ENCODE measurements at places on chromosomes 7 and 10.

DNA sequence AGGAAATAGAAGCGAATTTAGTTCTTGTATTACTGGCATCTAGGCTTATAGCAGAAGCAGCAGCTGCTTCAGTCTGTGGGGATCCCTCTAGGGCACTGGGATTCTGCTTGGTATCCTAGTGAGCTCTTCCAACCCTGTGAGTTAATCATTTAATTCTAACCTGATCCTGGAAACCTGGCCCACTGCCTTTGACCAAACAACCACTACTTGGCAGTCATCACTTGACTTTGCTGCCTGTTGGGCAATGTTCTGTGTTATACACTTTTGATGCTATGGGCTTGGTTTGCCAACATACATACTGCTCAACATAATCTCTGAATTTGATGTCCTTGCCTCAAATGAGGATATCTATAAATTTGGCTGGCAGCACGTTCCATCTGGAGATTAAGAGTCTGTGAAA lies 813.4 kb downstream of the ANKRD7 start:
- DNase-seq, result peak; percentile 98

- no peak for DNase-seq
Measured at GRCh38 chr7:93165447-93165846, 17.3 kb upstream of the SAMD9L start.

DNA sequence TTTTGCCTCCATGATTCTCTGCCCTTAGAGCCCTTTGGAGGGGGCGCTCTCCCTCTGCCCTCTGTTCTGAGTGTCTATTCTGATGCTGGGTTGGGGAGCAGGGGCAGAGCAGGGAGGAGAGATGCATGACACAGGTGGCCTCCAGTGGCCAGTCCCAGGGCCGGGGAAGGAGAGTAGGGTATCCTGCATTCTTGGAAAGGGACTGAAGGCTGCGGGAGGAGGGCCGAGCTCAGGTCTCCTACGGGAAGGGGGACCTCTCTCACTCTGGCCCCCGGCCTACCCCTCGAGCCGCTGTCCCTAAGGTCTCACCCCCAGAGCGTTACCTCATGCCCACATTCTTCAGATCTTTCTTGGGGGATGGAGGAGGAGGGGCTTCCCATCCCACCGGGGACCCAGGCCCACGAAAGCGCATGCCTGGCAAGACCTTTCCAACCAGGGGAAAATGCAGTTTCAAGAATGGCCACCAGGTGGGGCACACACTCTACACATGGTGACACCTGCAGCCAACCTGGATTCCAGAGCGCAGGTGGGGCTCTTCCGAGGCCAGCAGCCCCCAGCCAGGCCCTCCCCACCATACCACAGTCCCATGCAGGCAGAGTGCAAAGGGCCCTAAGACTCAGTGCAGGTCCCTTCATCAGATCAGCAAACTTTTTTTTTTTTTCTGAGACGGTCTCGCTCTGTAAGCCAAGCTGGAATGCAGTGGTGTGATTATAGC lies 86.4 kb downstream of the MYL10 start:
- DNase-seq, result peak; percentile 23

- no peak for DNase-seq
Measured at GRCh38 chr7:131370523-131370968, 42.9 kb downstream of the MKLN1 start.

GRCh38 chr10:32111585-32111984 lies 55.4 kb upstream of the KIF5B start:
- DNase-seq, result no peak

DNA sequence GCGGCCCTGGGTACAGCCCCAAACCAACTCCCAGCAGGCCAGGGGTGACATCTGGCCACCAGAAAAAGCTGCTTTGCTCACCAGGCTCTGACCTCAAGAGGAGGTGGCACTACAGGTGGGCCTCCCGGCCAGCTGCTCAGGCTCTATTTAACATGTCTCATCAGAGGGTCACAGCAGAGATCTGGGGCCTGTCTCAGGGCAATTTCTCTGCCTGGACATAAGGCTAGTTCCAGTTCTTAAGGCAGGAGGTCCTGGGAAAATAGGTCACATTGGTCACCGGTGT lies 88.6 kb downstream of the GFRA1 start:
- no peak for DNase-seq

- DNase-seq, result no peak
Measured at GRCh38 chr7:112573302-112574039, 92.7 kb downstream of the LSMEM1 start.

- DNase-seq, result no peak
Measured at GRCh38 chr10:91551856-91552255, 81.0 kb downstream of the PPP1R3C start.

DNA sequence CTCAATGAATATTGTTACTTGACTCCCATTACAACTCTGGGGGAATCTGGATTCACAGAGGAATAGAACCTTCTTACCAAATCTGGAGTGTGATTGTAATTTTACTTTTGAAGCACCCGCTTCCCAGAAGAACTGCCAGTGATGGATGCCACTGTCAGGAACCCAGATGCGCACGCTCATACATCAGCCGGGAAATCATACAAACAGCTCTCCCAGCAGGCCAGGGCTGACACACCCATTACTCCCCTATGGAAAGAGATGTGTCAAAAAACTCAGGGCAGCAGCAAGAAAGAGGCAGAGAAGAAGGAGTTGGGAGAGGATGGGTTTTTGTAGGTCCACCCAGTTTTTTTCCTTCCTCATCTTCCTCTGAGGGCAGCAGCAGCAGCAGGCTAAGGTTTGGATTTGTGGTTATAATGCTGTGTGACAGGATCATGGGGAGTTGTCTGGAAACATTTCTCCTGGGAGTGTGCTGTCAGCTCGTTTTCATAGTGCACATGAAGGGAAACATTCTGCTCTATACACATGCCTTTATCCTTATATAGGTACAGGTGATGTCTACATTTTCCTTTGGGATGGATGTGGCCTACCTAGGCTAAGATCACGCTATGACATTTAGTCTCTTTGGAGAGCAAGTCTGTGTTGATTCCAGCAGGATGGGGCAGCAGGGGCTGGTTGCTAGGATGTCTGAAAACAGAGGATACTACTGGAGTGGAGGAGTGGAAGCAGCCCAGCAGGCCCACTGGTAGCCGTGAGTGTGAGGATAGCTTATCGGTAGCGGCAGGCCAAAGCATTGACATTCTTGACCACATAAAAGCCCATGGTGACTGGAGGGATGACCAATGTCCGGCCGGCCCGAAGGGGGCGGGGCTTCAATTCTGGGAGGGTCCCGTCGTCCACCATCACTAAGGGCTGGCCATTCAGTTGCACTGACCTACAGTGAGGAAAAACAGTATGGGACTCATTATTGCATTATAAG lies 12.4 kb upstream of the HPS1 start:
- DNase-seq, result no peak

DNA sequence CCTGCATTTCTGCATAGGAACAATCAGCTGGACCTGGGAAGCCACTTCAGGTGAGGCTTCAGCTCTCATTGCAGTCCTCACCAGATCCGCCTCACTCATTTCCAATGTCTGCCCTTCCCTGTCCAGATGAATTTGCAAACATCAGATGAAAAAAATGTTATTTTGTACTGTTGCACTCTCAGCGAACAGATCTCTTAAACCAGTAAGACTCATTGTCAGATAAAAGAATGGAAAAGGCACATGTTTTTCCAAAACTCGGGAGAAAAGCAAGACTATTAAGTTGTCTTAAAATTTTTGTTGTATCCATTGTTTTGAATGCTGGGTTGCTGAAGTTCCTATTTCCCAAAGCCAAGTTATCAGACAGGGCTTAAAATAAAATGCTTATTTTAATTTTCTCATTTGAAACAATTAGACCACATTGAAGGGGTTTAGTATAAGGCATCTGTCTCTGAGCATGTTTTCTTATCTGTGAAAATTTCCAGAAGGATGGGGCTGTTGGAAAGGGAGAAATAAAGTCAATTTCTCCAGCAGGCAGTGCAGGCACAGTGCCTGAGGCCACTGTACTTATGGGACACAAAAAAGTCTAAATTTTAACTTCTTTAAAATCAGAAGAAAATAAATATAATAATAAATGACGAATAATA lies 396.8 kb downstream of the KCNMA1 start:
- DNase-seq, result no peak

DNA sequence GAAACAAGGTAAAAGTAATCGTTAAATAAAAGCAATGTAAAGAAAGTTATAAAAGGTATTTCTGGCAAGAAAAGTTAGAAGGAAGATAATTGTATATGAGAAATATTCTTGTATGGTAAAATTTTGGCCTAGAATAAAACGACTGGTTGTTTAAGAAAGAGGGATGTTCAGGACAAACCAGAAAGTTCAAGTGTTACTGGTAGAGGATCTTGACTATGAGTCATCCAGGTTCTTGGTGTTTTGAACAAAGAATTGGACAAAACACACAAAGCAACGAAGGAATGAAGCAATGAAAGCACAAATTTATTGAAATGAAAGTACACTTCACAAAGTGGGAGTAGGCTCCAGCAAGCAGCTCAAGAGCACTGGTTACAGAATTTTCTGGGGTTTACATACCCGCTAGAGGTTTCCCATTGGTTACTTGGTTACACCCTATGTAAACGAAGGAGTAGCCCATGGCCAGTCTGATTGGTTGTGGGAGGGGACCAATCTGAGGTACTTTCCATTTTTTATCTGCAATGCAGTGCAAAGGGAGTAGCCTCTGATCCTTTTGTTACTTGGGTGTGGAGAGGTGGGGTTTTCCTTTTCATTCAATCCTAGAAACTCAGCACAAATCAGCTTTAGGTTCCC lies 22.4 kb upstream of the GARS1 start:
- no peak for DNase-seq

GRCh38 chr10:77031531-77032187 lies 605.9 kb downstream of the KCNMA1 start:
- DNase-seq, result no peak

- DNase-seq, result no peak
Measured at GRCh38 chr10:99369126-99369525, 40.0 kb downstream of the CNNM1 start.

DNA sequence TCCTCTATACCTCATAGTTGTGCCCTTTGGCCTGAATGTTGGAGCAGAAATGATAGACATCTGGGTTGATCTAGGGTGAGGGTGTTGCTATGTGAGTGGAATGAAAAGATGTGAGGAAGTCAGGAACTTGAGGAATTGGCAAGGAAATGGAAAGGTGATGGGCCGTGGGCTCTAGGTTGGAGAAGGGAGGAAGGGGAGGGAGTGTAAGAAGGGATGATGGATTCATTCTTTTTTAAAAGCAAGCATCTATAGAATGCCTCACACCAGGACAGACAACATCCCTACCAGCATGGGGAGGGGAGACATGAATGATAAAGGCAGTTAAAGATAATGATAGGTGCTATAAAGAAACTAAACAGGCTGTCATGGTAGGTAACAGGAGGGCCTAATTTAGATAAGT lies 168.1 kb downstream of the WNT2 start:
- DNase-seq, result no peak

GRCh38 chr7:123847868-123848267 lies 2.9 kb downstream of the HYAL4 start:
- DNase-seq, result no peak

GRCh38 chr10:18261768-18262231 lies 121.6 kb downstream of the CACNB2 start:
- no peak for DNase-seq

- DNase-seq, result no peak
Measured at GRCh38 chr7:31358467-31358866, 17.9 kb upstream of the NEUROD6 start.

DNA sequence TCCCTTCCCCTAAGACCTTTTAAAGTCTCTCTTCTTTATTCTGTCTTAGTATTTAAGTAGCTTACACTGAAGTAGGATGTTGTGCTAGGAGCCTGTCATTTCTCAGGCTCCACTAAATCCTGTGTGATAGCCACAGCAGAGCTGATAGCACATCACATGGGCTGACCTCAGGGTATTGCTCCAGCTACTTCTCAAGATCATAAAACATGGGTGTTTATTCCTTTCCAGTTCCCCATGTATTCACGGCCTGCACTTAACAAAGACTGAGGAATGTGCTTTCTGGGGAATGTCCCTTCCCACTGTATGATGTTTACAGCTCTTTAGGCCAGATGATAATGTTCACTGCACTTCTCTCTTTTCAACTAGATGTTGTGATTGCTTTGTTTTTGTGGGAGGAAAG lies 1086.8 kb downstream of the KCNMA1 start:
- DNase-seq, result no peak

GRCh38 chr10:46555713-46556514 lies 544 bp downstream of the GPRIN2 start:
- no peak for DNase-seq

GRCh38 chr7:45514944-45515343 lies 59.2 kb upstream of the ADCY1 start:
- DNase-seq, result no peak

DNA sequence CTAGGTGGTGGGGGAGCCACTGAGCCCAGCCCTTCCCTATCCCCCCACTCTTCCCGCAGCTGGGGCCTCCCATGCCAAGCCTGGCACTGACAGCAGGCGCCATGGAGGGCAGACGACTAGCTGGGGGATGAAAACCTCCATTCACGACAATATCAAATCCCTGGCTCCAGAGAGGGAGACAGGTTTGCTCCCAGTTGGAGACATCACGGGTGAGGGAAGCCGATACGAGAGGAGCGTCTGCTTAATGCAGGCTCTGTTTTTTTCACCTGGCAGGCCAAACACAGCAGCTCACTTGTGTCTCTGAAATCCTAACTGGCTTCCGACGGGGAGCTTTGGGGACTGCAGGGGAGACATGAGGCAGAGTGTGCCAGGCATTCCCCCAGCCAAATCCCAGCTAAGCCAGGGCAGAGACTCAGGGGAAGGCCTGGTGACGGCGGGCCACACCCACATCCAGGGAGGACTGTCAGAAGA lies 307.4 kb upstream of the ZMIZ1 start:
- DNase-seq, result peak; percentile 45

GRCh38 chr10:110277591-110277990 lies 27.1 kb downstream of the SMNDC1 start:
- no peak for DNase-seq

DNA sequence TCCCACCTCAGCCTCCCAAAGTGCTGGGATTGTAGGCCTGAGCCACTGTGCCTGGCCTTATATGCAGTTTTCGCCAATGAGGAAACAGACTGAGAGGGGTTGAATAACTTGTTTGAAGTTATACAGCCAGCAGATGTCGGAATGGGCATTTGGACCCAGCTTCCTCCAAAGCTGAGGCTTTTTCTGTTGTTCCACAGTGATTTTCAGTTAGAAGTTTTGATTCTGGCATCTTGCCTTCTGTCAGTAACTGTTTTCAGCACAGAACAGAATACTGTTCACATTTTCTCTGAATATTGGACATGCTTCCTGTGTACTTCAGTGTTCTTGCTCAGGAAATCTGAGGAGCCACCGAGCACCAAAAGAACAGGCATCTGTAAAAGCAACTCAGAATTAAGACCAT lies 287.2 kb downstream of the CAMK1D start:
- no peak for DNase-seq
